Cardiac septum (tissue), 1 donor: ENCODE measurements at places on chromosomes 16 and 17.

DNA sequence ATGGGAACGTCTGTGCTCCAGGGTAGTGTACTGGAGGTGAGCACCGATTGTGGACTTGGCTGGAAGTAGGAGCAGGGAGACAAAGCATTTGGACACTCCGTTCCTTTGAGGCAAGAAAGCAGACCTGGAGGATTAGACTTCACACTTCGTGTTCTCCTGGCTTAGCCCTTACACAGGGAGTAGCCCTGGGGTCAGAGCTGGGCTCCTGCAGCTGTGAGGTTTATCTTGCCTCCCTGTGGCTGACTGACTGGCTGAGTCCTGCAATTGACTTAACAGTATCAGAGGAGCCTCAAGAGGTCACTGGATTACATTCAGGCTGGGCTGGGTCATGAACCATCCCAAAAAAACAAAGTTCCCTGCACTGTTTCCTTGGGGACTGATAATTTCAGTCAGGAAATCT is 37.1 kb downstream of the MPRIP start:
- DNase-seq: peak; percentile 36

GRCh38 chr17:76447931-76448652 is 4.9 kb downstream of the UBE2O start:
- DNase-seq: peak; percentile 85

- no peak for DNase-seq
Measured at GRCh38 chr17:77382356-77382911, 241.7 kb downstream of the SEC14L1 start.

GRCh38 chr16:28090646-28091377 is 27.3 kb upstream of the GSG1L start:
- DNase-seq: no peak

DNA sequence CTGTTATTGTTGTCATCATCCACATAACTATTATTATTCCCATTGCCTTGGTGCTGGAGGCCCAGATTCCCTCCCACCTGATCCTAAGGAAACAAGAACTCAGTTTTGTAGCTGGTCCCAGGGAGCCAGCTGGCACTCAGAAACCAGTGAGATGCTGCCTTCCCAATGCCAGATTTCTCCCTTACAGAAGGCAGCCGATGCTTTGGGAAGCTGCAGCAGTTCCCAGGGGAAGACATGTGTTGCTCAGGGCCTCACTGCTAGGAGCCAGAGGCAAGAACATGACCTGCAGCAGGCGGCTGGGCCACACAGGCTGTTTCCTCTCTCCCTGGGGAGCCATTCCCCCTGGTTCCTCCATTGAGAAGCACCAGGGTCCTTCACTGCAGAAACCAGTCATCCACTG is 59.9 kb upstream of the GRIN2A start:
- no peak for DNase-seq

GRCh38 chr16:23500212-23500861 is 10.0 kb downstream of the GGA2 start:
- no peak for DNase-seq

- DNase-seq: no peak
Measured at GRCh38 chr16:81617021-81617346, 162.1 kb upstream of the PLCG2 start.

- no peak for DNase-seq
Measured at GRCh38 chr17:66025551-66025950, 166.4 kb downstream of the CEP112 start.

DNA sequence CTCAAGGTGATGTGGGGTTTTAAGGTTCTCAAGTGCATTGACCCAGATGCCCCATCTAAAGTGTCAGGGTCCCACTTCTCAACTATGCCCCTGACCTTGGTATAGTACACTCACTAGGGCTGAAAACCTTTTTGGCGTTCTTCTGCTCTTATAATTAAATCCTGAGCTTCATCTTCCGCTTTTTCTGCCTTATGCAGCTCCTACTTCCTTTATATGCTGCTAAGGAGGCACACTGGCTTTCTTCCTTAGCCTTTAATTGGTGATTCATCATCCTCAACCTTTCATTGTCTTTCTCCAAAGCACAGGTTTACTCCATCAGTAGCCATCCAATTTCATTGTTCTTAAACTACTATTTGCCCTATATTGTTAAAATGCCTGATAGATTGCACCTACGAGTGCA is 5.3 kb upstream of the NF1 start:
- DNase-seq: no peak

- no peak for DNase-seq
Measured at GRCh38 chr17:33492731-33493265, 199.7 kb upstream of the ASIC2 start.

- no peak for DNase-seq
Measured at GRCh38 chr16:23950291-23950894, 114.6 kb downstream of the PRKCB start.

- DNase-seq: peak; percentile 2
Measured at GRCh38 chr17:73249700-73250099, 12.0 kb downstream of the CPSF4L start.

GRCh38 chr17:80106751-80107150 is 5.4 kb downstream of the GAA start:
- peak; percentile 35 for DNase-seq

GRCh38 chr17:67290244-67290643 is 45.2 kb upstream of the HELZ start:
- no peak for DNase-seq

- no peak for DNase-seq
Measured at GRCh38 chr17:7552621-7553051, 3.8 kb downstream of the TNFSF12 start.

DNA sequence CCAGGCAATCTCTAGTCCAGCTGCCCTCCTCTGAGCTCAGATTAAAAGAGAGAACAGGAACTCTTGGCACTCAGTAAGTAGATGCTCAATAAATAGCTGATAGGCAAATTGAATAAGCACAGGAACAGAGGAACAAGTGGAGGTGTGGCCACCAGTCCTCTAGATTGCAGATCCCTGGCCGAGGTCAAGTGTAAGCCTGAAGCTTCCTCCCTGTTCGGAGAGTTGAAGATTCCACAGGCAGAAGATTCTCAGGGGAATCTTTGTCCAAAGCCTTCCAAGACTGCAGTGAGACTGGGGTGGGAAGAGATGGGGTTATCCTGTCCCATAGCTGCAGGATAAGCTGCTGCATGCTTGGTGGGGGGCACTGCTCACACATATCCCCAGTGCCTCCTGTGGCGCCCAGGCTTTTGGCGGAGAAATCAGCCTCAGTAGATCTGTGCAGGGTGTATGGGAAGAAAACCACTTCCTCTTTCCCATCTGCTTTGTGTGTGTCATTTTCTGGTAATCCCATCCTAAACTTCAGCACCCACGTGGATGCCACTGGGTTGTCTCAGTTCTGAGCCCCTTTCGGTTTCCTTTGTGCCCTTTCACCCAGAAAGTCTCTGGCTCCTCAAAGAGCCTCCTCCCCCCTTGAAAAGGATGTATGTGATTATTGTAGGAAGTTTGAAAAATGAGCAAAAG is 12.1 kb downstream of the CD300A start:
- DNase-seq: no peak

DNA sequence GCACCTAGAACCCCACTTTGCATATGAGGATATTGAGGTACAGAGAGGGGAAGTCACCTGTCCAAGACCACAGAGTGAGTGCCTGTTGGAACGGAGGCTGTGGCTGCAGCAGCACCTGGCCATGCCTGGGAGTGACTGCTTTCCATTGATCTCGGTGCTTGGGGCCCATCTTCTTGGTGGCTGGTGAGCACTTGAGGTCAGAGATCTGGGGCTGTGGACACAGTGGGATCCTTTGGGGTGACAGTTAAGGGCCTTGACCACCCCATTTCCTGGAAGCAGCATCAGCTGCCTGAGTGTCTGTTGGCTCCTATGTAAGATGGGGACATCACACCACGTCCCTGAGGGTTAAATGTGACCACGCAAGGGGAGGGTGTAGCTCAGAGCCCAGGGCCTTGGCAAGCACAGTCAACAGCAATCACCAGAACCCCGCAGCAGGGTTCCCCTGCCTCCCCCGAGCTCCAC is 111.7 kb downstream of the IRF8 start:
- DNase-seq: peak; percentile 31

- peak; percentile 89 for DNase-seq
Measured at GRCh38 chr16:569445-570254, at the start of gene PIGQ. TSS of gene PIGQ (plus strand) at chr16:569968. CDS start at chr16:574075, 4,107 bp downstream.

- no peak for DNase-seq
Measured at GRCh38 chr16:51072591-51072990, 78.5 kb downstream of the SALL1 start.

GRCh38 chr17:35046740-35047283 is 16.7 kb downstream of the RFFL start:
- DNase-seq: no peak

- no peak for DNase-seq
Measured at GRCh38 chr17:68981288-68981687, 26.1 kb upstream of the ABCA8 start.
